ENCODE measurements at places on chromosomes 2 and 18.
A peak's percentile ranks its signal among the peaks of the same experiment; 100 is the strongest.

- no peak for DNase-seq
Observed at GRCh38 chr18:13374096-13374467, 155.5 kb downstream of the LDLRAD4 start.

- no peak for DNase-seq
Observed at GRCh38 chr2:178506949-178507348, 26.7 kb downstream of the PLEKHA3 start.

- no peak for DNase-seq
Observed at GRCh38 chr18:2845172-2845571, 1.6 kb upstream of the EMILIN2 start.

GRCh38 chr18:46754661-46755292 is 2.1 kb downstream of the ST8SIA5 start:
- no peak for DNase-seq

- DNase-seq, result no peak
Observed at GRCh38 chr2:125471963-125472362, 1184.0 kb upstream of the GYPC start.

GRCh38 chr18:23934252-23934651 is 80.3 kb upstream of the TTC39C start:
- DNase-seq, result no peak

DNA sequence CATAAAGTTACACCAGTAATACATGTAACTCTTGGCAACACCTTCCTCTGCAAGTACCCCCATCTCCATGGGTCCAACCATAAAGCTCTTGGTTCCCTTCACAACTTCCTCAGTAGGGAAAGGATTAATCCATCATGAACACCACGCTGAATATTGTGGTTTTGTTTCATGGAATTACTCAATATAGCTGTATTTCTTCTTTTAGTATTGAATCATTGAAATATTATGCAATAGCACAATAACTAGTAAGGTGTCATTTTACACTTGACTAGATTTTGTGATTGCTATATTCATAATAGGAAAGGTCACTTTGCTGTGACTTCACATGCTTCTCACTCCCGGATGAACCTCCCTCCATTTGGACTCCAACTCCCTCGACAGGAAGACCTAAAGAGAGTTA is 29.7 kb upstream of the PID1 start:
- DNase-seq, result no peak

DNA sequence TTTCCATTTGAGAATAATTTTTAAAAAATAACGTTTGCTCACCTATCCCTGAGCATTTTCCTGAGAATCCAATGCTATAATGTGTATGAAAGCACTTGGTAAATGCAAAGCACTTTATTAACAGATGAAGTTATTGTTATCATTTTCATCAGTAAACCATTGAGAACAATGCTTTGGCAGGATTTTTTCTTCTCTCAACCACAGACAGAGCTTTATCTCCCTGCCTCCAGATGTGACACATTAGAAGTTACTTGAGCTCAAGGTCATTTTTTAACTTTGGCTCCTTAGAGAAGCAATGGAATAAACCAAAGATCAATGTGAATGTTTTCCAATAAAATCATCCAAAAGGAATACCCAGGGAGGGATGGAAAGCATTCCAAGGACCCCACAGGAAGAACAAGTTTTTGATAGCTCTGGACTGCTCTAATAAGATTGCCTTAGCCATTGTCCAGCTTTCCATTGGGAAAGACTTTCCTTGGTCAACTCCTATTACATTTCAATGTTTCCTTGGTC is 118.9 kb upstream of the NT5C1B start:
- no peak for DNase-seq

DNA sequence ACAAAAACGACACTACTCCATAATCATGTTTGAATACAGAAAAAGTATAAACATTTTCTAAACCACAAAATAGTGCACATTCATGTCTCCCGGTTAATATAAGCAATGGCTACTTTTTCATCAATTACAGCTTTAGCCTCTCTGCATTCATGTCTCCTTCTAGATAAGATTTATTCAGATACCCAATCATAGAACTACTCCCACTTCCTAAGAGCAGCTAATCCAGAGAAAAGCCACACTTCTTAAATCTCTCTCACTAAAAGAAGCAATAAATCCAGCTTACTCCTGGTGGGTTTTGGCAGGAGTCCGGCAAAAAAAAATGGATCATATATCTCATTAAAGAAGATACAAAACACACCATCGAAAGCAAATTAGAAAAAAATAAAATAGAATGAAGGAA is 20.1 kb downstream of the DSEL start:
- no peak for DNase-seq

GRCh38 chr18:54100920-54101470 is 123.5 kb downstream of the MBD2 start:
- DNase-seq, result no peak

DNA sequence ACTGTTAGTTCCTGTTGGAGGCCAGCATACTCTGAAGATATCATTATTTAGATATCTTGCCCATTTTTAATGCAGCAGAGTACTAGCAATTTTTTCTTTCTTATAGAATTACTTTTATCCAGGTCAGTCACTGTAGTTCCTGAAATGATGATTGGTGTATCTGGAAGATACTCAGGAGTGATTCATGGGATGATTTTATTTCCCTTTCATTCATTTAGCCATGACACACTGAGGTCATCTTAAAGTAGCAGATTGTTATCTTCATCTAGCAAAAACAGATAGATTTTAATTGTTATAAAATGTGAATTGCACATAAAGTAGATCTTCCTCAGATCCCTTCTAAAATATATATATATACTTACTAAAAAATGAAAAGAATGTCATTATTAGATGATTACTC is 109.1 kb downstream of the PIK3C3 start:
- DNase-seq, result no peak

- no peak for DNase-seq
Observed at GRCh38 chr2:236823963-236824362, 254.3 kb downstream of the ACKR3 start.

DNA sequence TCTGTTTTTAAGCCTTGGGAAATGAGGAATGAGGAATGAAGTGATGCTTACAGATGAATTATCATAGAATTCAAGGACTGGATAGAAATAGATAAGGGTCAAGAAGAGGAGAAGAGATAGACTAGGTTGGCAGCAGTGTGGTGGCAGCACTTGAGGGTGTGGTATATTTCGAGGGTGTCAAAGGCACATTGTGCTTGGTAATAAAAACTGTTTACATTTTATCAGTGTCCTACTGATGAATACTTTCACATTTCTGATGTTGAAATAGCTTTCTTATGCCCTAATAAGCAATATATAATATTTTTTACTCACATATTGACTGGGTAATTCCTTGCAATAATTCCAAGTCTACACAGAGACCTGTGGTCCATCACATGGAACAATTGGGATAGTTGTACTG is 3.4 kb downstream of the TFPI start:
- no peak for DNase-seq

- no peak for DNase-seq
Observed at GRCh38 chr2:216792222-216793021, 67.4 kb downstream of the TNP1 start.

DNA sequence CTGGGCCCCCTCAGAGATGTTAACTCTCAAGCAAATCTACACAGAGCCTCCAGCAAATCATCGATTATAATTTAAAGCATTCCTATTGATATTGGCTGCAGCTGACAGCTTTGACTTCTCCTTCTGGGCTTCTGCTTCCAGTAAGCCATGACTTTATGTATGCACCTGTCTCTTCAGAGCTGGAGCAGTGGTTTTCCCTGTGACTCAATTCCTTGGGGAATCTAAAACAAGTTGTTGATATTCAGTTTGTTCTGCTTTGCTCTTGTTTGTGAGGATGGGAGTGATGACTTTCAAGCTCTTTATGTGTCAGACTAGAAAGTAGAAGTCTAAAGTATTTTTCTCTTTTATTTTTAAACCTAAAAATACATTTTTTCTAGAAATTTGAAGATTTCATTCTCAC is 45.1 kb upstream of the TNP1 start:
- DNase-seq, result no peak

DNA sequence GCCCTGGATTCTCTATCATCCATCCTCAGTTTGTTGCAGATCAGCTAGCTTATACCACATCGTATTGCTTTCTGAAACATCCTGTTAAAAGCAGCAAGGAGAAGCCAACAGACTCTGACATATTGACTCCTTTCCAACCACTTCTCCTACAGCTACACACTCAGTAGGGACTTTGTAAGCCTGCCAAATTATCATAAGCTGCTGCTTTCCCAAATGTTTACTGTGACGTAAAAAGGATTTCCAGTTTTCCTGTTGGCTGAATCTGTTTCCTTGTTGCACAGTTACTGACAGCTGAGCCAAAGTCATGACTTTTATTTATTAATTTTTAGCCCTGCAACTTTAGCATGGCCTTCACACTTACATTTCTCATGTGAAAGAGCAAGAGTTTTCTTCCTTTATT is 294.3 kb downstream of the KCNJ3 start:
- DNase-seq, result no peak

GRCh38 chr2:10659898-10660568 is 29.7 kb downstream of the NOL10 start:
- peak; percentile 35 for DNase-seq

- no peak for DNase-seq
Observed at GRCh38 chr2:36528766-36529392, 69.1 kb downstream of the FEZ2 start.

- peak; percentile 44 for DNase-seq
Observed at GRCh38 chr2:233422050-233422639, 67.9 kb downstream of the DGKD start.

- DNase-seq, result peak; percentile 30
Observed at GRCh38 chr2:240739797-240740196, 48.1 kb downstream of the AQP12A start.

- DNase-seq, result no peak
Observed at GRCh38 chr18:24914171-24914525, 437.8 kb downstream of the ZNF521 start.

All from activated T-cell treated with anti-CD3 and anti-CD28 coated beads, Interleukin-2, amount 50 U/mL, for 4 hours (primary cell).